HuH-7.5 (cell line): ENCODE measurements at places on chromosomes 3 and 15.

DNA sequence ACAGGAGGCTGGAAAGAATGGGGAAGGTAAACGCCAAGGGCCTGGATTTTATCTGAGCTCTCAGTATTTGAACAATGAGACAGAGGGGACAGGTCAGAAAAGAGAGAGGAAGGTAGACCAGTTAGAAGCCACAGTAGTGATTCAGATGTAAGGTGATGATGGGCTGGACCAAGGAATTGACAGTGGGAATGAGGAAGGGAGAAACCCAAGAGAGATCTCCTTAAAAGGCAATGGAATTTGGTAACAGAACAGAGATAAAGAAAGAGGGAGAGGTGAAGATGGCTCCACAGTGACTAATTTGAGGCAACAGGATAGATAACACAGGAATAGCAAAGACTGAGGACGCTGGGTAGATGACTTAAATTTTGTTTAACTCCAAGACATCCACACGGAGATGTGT is 11.4 kb upstream of the HEG1 start:
- DNase-seq, result no peak

DNA sequence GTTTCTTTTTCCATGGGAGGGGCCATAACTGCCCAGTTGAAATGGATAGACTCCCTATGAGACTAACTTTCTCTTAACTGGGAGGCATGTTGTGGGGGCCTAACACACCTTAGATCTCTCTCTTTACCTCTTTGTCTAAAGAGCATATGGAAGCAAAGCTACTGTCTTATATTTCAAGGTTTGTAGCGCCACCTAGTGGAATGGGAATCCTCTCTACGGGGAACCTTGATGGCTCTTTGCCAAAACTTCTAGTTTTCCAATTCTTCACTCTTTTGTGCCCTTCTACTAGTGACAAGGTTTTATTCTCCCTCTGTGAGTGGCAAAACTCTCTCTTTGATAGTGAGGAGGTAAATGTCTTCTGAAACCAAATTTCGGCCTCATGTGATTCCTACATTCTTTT is 1030.4 kb upstream of the CADM2 start:
- DNase-seq, result no peak

GRCh38 chr3:128714887-128715491 is 11.0 kb upstream of the RAB7A start:
- DNase-seq, result no peak

GRCh38 chr3:122123850-122124249 is 59.6 kb upstream of the CASR start:
- DNase-seq, result no peak

DNA sequence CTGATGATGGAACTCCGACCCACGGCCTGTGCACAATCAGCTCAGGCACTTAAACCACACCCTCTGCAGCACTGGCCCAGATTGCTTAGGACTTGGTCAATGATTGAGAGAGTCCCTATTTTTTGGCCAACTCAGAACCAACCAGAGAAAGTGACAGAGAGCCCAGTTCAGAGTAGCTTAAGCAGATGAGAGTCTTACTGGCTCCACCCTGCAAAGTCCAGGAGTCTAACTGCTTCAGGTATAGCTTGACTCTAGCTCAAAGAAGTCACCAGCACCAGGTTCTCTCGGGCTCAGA is 20.1 kb downstream of the SLC6A20 start:
- no peak for DNase-seq

- peak; percentile 29 for DNase-seq
Measured at GRCh38 chr15:59283717-59284391, 77.2 kb downstream of the LDHAL6B start.

GRCh38 chr3:129412542-129413198 is 15.8 kb downstream of the EFCAB12 start:
- DNase-seq, result no peak

- no peak for DNase-seq
Measured at GRCh38 chr3:105844704-105845103, 24.1 kb downstream of the CBLB start.

- DNase-seq, result no peak
Measured at GRCh38 chr3:153856932-153857331, 264.3 kb upstream of the ARHGEF26 start.

GRCh38 chr3:116842254-116842957 is 132.8 kb downstream of the TUSC7 start:
- DNase-seq, result no peak

DNA sequence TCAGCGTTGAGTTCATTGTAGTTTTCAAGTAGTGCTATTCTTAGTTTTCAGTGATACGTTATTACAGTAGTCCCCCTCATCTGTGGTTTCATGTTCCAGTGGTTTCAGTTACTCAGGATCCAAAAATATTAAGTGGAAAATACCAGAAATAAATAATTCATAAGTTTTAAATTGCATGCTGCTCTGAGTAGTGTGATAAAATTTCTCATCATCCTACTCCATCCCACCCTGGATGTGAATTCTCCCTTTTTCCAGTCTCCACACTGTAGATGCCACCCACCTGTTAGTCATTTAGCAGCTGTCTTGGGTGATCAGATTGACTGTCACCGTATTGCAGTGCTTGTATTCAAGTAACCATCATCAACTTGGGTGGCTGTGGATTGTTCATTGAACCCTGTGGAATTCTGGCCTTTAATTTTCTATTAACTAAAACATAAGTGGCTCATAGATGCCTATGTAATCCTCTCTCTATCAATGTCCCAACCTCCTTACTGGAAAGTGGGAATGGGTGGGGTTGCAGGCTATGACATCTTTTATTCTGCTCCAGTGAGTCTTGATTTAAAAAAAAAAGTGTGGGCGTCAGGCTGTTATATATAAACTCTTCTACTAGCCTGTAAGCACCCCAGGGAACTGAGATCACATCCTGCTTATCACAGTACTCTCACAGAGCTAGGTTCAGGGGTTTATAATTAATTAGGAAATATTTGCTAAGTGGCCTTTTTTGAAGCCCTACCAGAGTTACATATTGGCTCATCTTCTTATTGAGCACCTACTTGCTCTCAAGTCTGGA is 97.5 kb downstream of the CFAP20DC start:
- DNase-seq, result no peak

DNA sequence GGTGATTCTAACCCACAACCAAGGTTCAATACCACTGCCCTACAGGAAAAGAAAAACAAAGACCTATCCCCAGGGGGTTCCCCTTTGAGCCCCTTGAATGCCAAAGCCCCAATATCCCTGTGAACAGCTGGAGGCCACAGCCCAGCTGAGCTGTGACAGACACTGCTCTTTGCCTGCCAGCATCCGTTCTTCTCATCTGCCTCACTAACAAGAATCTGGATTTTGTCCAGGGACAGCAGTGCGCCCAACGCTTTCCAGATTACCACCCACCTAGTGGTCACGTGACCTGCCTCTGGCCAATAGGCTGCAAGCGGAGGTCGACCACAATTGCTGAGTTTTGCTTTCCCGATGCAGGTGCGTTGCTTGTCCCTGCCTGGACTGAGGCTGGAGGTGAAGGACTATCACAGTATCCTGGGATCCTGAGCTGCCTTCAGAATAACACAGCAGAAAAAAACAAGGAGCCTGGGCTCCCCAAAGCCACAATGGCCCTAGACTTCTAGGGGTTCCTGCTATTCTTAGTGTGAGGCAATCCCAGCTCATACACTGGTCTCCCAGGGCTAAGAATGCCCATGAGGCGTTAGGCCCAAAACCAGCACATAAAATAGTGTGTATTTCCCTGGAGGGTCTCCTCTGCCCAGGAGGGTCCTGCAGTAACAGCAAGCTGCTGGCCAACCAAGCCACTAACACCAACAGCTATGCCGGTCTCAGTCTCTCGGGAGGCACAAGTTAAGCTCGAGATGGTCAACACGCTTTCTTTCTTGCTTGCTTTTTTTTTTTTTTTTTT is 13.8 kb downstream of the BDH1 start:
- DNase-seq, result no peak

- DNase-seq, result no peak
Measured at GRCh38 chr15:24856397-24857390, 98.1 kb upstream of the SNRPN start.

- DNase-seq, result no peak
Measured at GRCh38 chr15:39553947-39554693, 26.8 kb upstream of the THBS1 start.

DNA sequence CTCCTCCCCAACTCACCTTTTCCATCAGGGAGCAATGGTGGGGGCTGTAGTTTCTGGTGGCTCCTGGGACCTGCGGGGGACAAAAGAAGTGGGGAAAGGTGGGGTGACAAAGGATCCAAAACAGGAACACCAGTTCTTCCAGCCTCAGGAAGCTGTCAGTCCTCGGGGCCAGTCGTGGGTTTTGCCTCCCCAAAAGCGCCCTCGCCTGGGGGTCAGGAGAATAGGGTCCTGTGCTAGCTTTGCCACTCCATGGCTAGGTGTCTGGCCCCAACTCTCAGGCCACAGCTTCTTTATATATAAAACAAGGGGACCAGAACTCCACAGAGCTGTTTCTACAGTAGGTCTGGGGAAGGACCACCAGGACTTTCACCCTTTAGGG is 4.0 kb downstream of the CCDC9B start:
- DNase-seq, result no peak

DNA sequence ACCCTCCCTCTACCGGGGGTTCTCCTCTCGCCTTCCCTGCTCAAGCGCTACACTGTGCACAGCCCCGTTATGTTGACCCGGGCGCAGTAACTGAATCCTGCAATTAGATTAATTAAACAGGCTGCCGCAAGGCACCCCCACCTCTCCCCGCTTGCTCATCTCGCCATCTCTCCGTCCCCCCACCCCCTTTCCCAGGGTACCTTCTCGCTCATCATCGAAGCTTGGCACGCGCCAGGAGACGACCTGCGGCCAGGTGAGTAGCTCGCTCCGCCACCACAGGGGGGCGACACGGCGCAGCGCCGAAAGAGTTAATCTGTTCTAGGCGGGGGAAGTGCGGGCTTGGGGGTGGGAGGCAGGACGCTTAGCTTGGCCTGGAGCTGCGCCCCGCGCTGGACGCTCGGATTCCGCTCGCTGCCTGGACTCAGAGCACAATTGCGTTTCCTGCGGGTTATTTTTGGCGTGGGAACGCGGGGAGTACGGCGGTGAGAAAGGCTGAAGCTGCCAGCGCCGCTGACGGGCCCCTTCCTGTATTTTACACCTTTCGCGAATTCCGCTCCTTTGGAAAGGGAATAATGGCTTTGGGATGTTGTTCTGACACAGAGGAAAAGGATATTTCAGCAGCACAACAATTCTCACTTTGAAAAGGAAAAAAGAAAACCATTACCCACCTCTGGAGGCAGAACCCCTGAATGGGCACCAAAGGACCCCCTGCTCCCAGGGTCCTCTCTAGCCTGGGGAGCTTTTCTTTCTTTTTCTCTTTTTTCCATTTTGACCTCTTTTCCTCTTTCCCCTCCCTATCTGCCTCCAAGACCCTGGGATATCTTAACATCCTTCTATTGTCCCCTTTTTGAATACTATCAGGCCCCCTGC is 1.5 kb downstream of the DLL4 start:
- peak; percentile 77 for DNase-seq

GRCh38 chr3:54691289-54691771 is 236.5 kb downstream of the LRTM1 start:
- no peak for DNase-seq

GRCh38 chr3:56113231-56113630 is 355.0 kb downstream of the ERC2 start:
- DNase-seq, result no peak

GRCh38 chr3:14319654-14320182 is 82.7 kb upstream of the SLC6A6 start:
- peak; percentile 73 for DNase-seq

- DNase-seq, result no peak
Measured at GRCh38 chr3:110069761-110070160, 732.4 kb upstream of the DPPA4 start.

DNA sequence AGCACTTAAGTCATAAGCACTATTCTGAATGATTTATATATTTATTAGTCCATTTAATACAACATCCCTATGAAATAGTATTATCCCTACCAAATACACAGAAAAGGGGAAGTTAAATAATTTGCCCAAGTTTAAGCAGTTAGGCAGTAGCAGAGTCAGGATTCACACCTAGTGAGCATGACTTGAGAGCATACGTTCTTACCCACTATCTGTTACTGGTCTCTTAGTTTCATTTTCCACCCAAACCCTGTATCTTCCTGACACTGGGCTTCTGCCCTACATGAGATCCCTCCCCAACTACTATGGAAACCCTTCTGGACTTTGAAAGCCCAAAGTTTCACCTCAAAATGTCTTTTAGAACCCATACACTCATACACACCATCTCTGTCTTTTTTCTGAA is 4.4 kb upstream of the ATOSA start:
- DNase-seq, result no peak

- DNase-seq, result no peak
Measured at GRCh38 chr3:183698756-183699155, 1.2 kb downstream of the YEATS2 start.

DNA sequence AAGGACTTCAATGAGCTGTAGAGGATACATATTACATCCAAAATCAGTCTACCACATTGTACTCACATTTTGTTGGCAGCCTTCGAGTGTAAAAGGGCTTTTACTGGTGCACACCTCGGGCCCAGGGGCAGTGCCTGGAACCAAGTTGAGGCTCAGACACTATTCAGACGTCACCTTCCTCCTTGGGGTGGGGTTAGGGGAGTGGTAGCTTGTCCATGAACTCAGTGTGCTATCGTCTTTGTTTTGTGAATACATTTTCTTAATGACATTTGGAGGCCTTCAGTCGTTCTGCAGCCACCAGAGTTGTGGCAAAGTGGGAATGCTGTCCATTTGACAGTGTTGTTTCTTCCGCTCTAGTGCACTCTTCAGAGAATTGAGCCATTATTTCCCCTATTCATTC is 114.2 kb downstream of the PGPEP1L start:
- DNase-seq, result no peak

- DNase-seq, result peak; percentile 53
Measured at GRCh38 chr15:65184305-65184867, 756 bp downstream of the CLPX start.

- DNase-seq, result no peak
Measured at GRCh38 chr3:14806641-14807263, 12.0 kb upstream of the FGD5 start.

- DNase-seq, result no peak
Measured at GRCh38 chr15:49152552-49153312, 2.7 kb downstream of the COPS2 start.

DNA sequence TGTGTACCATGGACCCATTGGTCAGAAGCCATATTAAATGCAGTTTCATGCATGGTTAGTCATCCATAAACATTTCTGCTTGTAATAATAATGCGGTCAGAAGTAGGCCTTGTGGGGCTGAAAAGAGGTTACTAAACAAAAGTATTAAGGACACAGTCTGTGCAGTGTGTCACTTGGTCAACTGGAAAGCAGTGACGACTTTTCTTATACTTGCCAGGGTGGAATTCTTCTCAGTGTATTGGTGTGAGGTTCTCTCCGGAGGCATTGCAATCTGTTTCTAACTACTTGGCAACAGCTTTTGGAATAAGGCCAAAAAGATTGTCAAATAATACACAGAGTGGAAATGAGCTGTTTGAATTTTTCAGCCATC is 46.8 kb downstream of the CHL1 start:
- DNase-seq, result no peak

- peak; percentile 40 for DNase-seq
Measured at GRCh38 chr3:46947981-46948791, 28.4 kb downstream of the CCDC12 start.

GRCh38 chr15:53872410-53872809 is 105.8 kb upstream of the UNC13C start:
- no peak for DNase-seq

GRCh38 chr15:66766282-66767230 is 64.5 kb downstream of the SMAD6 start:
- DNase-seq, result no peak

- no peak for DNase-seq
Measured at GRCh38 chr3:82208002-82208710, 446.7 kb upstream of the GBE1 start.
